A673 (cell line): ENCODE measurements at places on chromosomes 16 and 17.

DNA sequence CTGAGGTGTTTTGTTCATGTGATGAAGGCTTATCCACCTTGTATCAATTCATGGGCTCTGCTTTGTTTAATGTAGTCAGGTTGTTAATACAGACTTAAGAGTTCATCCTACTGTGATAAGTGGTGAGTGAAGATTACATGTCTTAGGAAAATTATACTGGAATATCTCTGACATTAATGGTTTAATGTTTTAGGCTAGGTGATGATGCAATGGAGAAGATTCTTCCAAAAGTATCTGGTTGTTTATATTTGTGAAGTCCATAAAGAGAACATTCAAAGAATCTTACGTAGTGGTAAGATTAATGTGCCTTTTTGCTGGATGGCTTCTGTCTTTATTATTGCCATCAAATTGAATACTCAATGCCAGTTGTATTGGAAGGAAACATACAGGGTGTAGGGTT is 236.4 kb downstream of the BCAS3 start:
- DNase-seq = no peak

GRCh38 chr17:77930780-77931768 is 27.4 kb upstream of the TNRC6C start:
- no peak for DNase-seq

DNA sequence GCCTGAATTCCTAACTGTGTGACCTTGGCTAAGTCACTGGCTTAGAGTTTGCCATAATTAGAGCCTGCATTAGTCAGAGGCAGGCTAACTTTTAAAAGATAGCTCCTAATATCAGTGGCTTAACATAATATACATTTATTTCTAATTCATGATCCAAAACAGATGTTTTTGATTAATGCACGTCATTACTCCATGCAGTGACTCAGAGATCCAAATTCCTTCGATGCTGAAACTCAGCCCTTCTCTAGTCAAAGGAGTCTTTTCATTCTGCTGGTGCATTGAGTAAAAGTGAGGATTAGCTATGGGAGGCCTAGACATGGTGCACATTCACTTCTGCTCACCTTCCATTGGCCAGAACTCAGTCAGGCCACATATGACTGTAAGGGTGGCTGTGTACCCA is 49.8 kb downstream of the IRX3 start:
- peak; percentile 33 for DNase-seq

- peak; percentile 96 for DNase-seq
These were observed 1.5 kb upstream of the ALOXE3 start for GRCh38 chr17:8119581-8120519.

- DNase-seq = peak; percentile 48
These were observed 42.1 kb upstream of the GPRC5B start for GRCh38 chr16:19926449-19927390.

GRCh38 chr17:35797918-35798317 is 2.5 kb upstream of the MMP28 start:
- no peak for DNase-seq
